Prostate gland (tissue), 2 donors: ENCODE measurements at places on chromosomes 5 and 9. TPM values are rescaled to one million over a fixed set of nuclear protein-coding genes. Genes with fewer than 3 reads are reported as not detected.

GRCh38 chr5:128193665-128194390 is 110.3 kb downstream of the SLC12A2 start:
- no peaks in the 10 kb centered on the region for H3K36me3 ChIP-seq
- no peaks in the 10 kb centered on the region for H3K27me3 ChIP-seq
- no peak for DNase-seq
- no peaks in the 10 kb centered on the region for H3K4me1 ChIP-seq
- H3K4me3 ChIP-seq: no peak overlapping the region

- H3K27ac ChIP-seq: no peak within 1 kb of the TSS
- no peaks in the 10 kb centered on the region for H3K36me3 ChIP-seq
- no peaks in the 10 kb centered on the region for H3K4me1 ChIP-seq
- no peak within 1 kb of the TSS for H3K4me3 ChIP-seq
- no peak for DNase-seq
- peaks cover 6% of the 10 kb centered on the region for H3K27me3 ChIP-seq
Measured at GRCh38 chr5:141392429-141393198, at the start of gene PCDHGA8. Gene PCDHGA8, plus strand, starts transcription at chr5:141392633. Its CDS starts 181 bp downstream, at chr5:141392814.

GRCh38 chr9:109401990-109402318 is 81.1 kb upstream of the EPB41L4B start:
- no peak overlapping the region for H3K4me3 ChIP-seq
- no peak for DNase-seq
- no peaks in the 10 kb centered on the region for H3K27me3 ChIP-seq
- no peaks in the 10 kb centered on the region for H3K36me3 ChIP-seq

- H3K27me3 ChIP-seq: no peaks in the 10 kb centered on the region
- DNase-seq: no peak
- H3K4me3 ChIP-seq: no peak overlapping the region
- no peaks in the 10 kb centered on the region for H3K36me3 ChIP-seq
- no peak overlapping the region for H3K27ac ChIP-seq
- no peaks in the 10 kb centered on the region for H3K4me1 ChIP-seq
Measured at GRCh38 chr5:59460368-59461153, 433.0 kb downstream of the PDE4D start.

DNA sequence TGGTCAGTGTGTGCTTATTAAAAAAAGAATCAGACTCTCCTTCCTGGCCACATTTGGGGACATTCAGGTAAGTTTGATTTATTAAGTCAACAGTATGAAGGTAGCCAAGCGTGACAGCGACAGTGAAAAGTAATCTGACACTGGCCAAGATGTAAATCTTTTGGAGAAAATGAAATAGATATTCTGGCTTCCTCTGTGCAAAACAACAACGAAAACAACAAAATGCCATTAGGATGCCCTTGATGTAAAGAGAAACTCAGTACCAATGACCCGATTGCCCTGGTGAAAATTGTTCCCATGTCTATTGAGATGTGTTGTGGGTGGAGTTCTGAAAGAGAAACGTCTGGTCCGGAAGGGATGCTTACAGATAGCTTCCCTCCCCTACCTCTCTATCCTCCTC is 267.8 kb downstream of the MAT2B start:
- H3K4me3 ChIP-seq: no peak overlapping the region
- H3K27ac ChIP-seq: no peak overlapping the region
- H3K36me3 ChIP-seq: no peaks in the 10 kb centered on the region

The SPTAN1 gene
- 130 TPM for total RNA-seq

The TEK gene
- 5.5 TPM for total RNA-seq

GRCh38 chr5:40399349-40399748 is 280.4 kb upstream of the PTGER4 start:
- no peak for DNase-seq
- H3K4me1 ChIP-seq: no peaks in the 10 kb centered on the region
- no peak overlapping the region for H3K27ac ChIP-seq
- H3K4me3 ChIP-seq: no peak overlapping the region
- H3K36me3 ChIP-seq: no peaks in the 10 kb centered on the region

DNA sequence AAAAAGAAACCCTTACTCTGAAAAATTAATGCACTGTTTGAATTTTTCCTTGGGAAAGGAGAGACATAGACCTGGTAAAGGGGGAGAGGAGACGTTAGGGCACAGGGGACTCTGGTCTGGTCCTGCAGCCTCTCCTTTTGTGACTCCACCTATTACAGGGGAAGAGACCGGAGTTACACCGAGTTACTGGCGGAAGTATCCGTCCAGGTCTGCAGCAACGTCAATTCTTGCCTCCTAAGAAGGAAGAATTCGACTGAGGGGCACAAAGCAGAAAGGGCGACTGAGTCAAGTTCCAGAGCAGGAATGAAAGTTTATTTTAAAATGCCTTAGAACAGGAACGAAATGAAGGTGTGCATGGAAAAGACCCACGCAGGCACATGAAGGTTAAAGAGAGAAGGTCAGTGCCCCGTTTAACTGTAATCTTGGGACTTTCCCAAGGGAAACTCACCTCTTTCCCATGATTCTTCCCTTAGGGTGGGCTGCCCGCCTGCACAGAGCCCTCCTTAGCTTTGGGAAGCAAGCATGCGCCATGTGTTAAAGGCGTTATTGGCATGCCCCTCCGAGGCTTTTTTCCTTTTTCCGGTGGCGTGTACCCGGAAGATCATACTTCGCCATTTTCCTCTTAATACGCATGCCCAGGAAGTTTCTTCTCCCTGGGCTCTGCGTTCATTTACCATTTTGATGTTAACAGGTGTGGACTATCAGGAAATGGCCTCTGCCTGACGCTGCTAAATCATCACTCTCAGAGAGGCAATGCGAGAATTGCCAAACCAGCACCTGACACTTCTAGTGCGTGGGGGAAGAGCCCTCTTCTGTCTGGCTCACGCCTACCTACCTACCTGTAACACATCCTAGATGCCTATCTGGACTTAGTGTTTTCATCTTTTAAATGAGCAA is 409.6 kb upstream of the PAPPA start:
- H3K4me3 ChIP-seq: no peak overlapping the region
- no peaks in the 10 kb centered on the region for H3K4me1 ChIP-seq

- H3K4me1 ChIP-seq: no peaks in the 10 kb centered on the region
- H3K27ac ChIP-seq: no peak overlapping the region
- H3K36me3 ChIP-seq: no peaks in the 10 kb centered on the region
- no peak overlapping the region for H3K4me3 ChIP-seq
- no peaks in the 10 kb centered on the region for H3K27me3 ChIP-seq
Measured at GRCh38 chr5:168167338-168167737, 124.1 kb upstream of the WWC1 start.

GRCh38 chr9:102796244-102796643 is 198.9 kb upstream of the CYLC2 start:
- DNase-seq: no peak
- H3K36me3 ChIP-seq: no peaks in the 10 kb centered on the region
- no peak overlapping the region for H3K27ac ChIP-seq
- H3K27me3 ChIP-seq: no peaks in the 10 kb centered on the region

The TTC23L gene
- 2.4 TPM for total RNA-seq

DNA sequence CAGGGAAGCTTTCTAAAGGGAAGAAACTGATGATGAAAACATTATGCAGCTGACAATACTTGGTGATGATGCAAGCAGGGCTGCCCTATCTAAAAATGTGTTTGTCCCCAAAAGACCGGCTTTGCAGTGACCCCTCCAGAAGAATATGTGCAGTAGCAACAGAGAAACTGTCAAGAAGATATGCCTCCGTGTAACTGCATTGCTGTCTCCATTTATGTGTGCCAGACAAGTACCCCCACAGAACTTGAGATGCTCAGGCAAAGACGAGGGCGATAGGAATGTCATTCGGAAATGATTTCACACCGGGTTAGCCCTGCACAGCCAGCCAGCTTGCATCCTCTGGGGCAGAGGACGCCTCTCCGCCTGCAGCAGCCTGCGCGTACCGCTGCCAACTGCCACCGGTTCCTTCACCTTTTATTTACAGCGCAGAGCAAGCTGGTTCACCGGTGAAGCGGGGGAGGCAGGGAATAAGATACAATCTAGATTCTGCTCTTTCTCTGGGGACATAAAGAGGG is 2.0 kb downstream of the GABBR2 start:
- H3K4me3 ChIP-seq: no peak overlapping the region
- no peak for DNase-seq
- H3K27ac ChIP-seq: no peak overlapping the region

The N4BP3 gene
- 2.3 TPM for total RNA-seq

GRCh38 chr5:67983251-67984110 is 232.1 kb upstream of the PIK3R1 start:
- H3K27ac ChIP-seq: no peak overlapping the region
- H3K4me3 ChIP-seq: no peak overlapping the region
- H3K36me3 ChIP-seq: no peaks in the 10 kb centered on the region
- DNase-seq: no peak

DNA sequence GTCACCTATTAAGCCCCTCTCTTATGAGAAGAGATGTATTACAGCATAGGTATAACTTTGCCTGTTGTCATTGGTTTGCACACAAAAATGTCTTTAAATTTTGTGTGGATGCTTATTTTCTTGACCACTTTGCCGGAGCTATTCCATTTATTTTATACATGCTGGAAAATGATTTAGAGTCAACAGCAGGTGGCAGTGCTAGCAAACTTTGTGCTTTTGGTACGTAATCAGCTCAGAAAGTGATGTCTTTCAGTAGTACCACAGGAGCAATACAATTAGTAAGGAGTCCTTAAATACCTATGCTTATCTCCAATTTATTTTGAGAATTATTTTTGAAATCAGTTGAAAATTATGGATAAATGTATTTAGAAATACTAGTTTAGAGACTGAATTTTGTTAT is 19.8 kb upstream of the NUDT12 start:
- no peaks in the 10 kb centered on the region for H3K27me3 ChIP-seq
- no peak for DNase-seq

DNA sequence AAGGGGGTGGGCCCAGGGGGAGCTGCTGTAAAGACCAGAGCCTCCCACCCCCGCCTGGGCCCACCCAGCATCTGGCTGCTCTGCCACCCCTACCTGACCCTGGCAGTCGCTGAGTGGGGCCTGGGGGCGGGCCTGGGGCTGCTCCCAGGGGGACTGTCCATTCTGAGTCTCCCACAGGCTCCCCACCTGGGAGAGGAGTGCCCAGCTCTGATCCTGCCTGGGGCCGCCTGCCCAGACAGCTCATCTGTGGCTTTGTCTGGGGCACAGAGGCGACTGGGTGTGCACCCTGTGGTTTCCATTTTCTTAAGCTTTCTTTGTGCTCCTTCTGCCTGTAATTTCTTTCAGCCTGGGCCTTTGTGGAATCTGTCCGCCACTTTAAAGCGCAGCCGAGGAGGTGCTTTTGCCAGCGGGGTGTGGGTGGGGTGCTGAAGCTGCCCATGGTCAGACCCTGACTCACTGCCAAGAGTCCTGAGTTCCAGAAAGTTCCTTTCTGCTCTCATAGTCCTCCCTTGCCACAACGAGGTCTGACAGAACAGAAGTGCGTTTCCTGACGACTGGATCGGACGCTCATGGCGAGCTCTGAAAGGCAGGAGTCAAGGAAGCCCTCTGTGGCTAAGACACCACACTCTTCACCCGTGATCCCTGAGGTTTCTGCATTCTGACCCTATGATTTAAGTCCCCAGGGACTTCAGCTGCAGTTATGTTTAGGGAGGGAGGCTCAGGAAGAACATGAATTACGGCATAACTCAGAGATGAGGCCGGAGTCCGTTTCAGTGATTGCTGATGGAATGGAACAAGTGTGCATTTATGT is 225.0 kb downstream of the FANCC start:
- no peaks in the 10 kb centered on the region for H3K27me3 ChIP-seq
- H3K27ac ChIP-seq: peak overlapping the region; percentile 77
- H3K4me1 ChIP-seq: peaks cover 31% of the 10 kb centered on the region
- H3K4me3 ChIP-seq: no peak overlapping the region

- H3K36me3 ChIP-seq: no peaks in the 10 kb centered on the region
- DNase-seq: no peak
Measured at GRCh38 chr5:176789873-176790615, 20.3 kb upstream of the UNC5A start.

DNA sequence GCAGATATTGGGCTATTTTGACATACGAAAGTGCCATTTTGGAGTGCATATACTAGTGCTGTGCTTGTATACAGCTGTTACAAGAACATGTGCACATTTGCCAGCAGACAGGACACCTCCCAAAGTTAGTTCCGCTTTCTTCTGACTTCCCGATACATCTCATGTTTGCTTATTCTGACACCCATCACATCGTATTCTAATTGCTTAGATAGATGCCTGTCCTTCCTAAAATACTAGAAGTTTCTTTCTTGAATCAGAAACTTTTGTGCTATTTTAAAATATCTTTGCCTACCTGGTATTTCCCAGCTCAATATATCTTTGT is 177.8 kb downstream of the TTLL11 start:
- no peaks in the 10 kb centered on the region for H3K27me3 ChIP-seq
- H3K4me3 ChIP-seq: no peak overlapping the region
- DNase-seq: no peak
- no peaks in the 10 kb centered on the region for H3K4me1 ChIP-seq
- no peak overlapping the region for H3K27ac ChIP-seq
- no peaks in the 10 kb centered on the region for H3K36me3 ChIP-seq

GRCh38 chr9:68560071-68560844 is 19.6 kb upstream of the TMEM252 start:
- H3K4me1 ChIP-seq: no peaks in the 10 kb centered on the region
- DNase-seq: no peak
- no peak overlapping the region for H3K4me3 ChIP-seq

DNA sequence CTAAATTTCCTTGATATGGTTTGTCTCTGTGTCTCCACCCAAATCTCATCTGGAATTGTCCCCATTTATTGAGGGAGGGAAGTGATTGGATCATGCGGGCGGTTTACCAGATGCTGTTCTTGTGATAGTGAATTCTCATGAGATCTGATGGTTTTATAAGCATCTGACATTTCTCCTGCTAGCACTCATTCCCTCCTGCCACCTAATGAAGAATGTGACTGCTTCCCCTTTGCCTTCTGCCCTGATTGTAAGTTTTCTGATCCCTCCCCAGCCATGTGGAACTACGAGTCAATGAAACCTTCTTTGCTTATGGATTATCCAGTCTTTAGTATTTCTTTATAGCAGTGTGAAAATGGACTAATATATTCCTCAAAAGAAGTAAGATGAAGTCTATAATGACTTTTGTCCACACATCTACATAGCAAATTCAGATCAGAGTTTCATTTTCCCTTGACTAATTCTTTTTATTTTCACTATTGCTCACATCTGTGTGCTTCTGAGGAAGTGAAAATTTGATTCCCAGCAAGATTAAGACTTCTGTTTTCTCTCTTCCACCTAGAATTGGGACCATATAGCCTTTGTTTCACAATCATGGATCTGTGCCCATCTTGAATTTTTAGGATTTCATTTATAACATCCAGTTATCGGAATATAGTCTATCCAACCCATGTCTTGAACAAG is 393.5 kb downstream of the DMAC1 start:
- H3K27me3 ChIP-seq: no peaks in the 10 kb centered on the region
- H3K4me3 ChIP-seq: no peak overlapping the region
- H3K36me3 ChIP-seq: no peaks in the 10 kb centered on the region
- no peaks in the 10 kb centered on the region for H3K4me1 ChIP-seq
- no peak overlapping the region for H3K27ac ChIP-seq

GRCh38 chr9:115855458-115856133 is 298.0 kb upstream of the PAPPA start:
- H3K27me3 ChIP-seq: no peaks in the 10 kb centered on the region
- DNase-seq: no peak
- H3K4me1 ChIP-seq: no peaks in the 10 kb centered on the region
- no peak overlapping the region for H3K4me3 ChIP-seq

The ZNF608 gene
- 22.6 TPM for total RNA-seq

The SCGB3A2 gene
- not detected for total RNA-seq

The PFN3 gene
- total RNA-seq: not detected

The ST8SIA4 gene
- total RNA-seq: 0.82 TPM
